Tibial artery (tissue), 4 donors: ENCODE measurements at places on chromosomes 4 and X.

DNA sequence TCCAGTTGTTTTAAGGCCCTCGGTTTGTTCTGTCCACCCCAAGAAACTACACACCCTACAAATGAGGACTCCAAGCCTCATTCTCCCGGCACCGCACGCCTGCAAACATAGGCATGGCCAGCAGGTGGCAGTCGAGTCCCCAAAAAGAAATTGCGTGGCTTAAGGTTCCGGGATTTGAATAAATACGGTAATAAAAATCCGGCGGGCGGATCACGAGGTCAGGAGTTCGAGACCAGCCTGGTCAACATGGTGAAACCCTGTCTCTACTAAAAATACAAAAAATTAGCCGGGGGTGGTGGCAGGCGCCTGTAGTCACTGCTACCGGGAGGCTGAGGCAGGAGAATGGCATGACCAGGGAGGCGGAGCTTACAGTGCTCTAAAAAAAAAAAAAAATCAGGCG, 21.8 kb upstream of the CSF2RA start:
- DNase-seq = peak; percentile 66

GRCh38 chr4:183831026-183831446, 74.1 kb upstream of the STOX2 start:
- DNase-seq = no peak

- no peak for DNase-seq
Measured at GRCh38 chr4:77199276-77199675, 42.3 kb downstream of the CCNG2 start.

GRCh38 chr4:149781150-149781549, 34.5 kb downstream of the IQCM start:
- no peak for DNase-seq

DNA sequence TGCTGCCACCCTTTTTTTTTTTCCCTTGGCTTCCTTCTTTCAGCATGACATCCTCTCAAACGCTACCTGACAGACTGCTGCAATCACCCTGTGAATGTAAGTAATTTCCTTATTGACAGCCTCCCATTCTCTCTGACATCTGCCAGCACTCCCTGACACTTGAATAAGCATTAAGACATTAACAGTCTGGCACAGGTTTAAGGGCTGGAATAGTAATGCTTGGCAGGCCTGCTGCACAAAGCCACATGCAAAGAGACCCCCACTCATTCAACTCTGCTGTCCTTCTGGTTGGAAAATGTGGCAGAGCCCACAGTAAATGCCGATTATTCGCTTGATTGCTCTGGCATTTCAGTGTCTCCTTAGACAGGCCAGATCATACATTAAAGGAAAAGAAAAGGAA, 28.1 kb upstream of the RASGEF1B start:
- no peak for DNase-seq

GRCh38 chr4:55879224-55879623, 25.8 kb downstream of the EXOC1 start:
- no peak for DNase-seq

- DNase-seq = no peak
Measured at GRCh38 chrX:153981771-153982533, 9.4 kb downstream of the TMEM187 start.

GRCh38 chr4:2024683-2025082, 15.9 kb upstream of the NELFA start:
- DNase-seq = no peak

- no peak for DNase-seq
Measured at GRCh38 chrX:69357317-69357716, 146.8 kb upstream of the NALF2 start.

DNA sequence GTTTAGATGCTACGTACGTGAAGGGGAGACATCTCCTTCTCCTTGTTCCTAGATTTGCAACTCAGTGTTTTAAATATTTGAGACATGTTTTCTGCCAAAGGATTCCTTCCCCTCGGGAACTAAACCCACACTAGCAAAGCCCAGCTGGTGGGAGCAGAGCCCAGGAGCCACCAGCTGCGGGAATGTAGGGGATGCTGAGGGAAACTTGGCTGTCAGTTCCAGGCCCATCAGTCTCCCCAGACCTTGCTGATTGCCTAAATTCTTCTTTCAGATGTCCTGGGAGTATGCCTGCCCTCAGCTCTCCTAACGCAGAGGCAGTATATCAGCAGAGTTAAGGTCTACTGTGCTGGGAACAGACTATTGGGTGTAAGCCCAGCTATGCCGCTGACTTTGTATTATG, 630.0 kb upstream of the TENM3 start:
- no peak for DNase-seq

GRCh38 chr4:28621591-28621990, 1761.0 kb downstream of the STIM2 start:
- DNase-seq = no peak

- DNase-seq = no peak
Measured at GRCh38 chr4:35872273-35872672, 372.0 kb downstream of the ARAP2 start.

DNA sequence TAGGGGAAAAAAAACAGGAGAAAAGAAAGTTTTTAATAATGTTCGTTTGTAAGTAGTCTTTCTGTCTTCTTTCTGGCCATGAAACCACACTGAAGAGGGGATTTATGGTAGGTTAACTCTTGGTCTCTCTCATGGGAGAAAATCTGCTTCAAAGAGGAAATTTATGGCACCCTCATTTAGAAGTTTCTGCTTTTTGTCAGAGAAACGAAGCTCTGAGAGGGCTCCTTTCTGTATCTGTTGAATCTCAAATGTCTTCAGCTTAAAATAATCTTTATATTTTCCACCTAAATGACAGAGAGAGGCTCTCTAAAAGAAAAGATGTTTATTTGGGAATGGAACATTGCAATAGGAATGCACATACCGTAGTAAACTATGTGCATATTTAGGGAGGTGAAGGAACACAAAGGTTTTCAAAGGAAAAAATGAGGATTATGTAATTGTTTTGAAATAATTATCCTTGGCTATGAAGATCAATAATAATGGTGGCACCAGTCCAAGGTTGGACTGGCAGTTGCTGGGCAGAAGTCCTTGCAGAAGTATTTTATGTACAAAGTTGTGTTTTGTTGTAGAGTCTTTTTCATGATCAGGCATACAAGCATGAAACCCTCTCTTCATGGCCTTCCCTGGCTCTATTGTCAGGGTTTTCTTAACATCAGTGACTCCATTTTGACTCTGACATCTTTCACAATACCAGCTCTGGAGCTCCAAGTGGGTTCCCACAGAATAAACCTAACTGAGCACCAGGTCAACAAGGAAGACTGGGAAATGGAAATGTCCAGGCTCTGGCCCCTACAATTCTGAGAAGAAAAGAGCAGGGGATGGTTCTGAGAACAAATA, 53.0 kb upstream of the HPSE start:
- DNase-seq = no peak

DNA sequence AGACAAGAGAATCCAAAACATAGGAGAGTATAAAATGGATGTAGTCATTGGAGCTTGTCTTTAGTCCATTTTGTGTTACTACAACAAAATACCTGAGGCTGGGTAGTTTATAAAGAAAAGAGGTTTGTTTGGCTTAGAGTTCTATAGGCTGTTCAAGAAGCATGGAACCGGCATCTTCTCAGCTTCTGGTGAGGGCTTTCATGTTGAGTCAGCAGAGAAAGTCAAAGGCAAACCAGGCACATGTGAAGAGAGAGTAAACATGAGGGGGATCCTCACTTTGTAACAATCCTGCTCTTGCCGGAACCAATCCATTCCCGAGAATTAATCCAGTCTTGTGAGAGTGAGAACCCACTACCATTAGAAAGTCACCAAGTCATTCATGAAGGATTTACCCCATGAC, 8.1 kb upstream of the HCCS start:
- DNase-seq = no peak

GRCh38 chr4:136056748-136057147, 1475.5 kb downstream of the PCDH18 start:
- no peak for DNase-seq
